ENCODE measurements at places on chromosomes 6 and 20. TPM values are rescaled to one million over a fixed set of nuclear protein-coding genes. Genes with fewer than 3 reads are reported as not detected.

The NKX2-2 gene
- total RNA-seq = not detected

The IP6K3 gene
- total RNA-seq = not detected

- DNase-seq = no peak
Measured at GRCh38 chr6:167574431-167575151, 249.7 kb downstream of the TTLL2 start.

GRCh38 chr6:28586962-28587745 lies 61.5 kb downstream of the GPX5 start:
- DNase-seq = no peak
